Activated CD4-positive, alpha-beta T cell treated with anti-CD3 and anti-CD28 coated beads for 1 hour (primary cell): ENCODE measurements at places on chromosomes 4 and X.

- DNase-seq: no peak
These were observed 390.6 kb upstream of the ATOH1 start for GRCh38 chr4:93437991-93438390.

DNA sequence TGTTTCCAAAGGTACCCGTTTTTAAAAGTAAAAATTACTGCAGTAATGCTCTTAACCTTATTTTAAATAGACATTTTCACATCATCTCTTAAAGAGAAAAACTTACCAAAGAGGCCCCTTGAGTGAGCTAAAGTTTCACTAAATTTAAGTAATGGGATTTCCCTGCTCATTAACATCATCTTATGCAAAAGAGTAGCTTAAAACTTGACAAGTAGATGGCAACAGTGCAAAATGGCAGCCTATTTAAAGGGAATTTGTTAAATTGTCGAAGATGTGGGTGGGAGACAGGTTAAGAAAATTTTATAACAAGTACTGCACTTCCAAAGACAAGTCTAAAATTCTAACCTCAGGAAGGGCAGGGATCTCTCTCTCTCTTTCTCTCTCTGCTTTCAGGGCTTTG lies 271.7 kb upstream of the LDB2 start:
- DNase-seq: no peak

GRCh38 chr4:123485601-123486000 lies 89.0 kb downstream of the SPRY1 start:
- DNase-seq: no peak

DNA sequence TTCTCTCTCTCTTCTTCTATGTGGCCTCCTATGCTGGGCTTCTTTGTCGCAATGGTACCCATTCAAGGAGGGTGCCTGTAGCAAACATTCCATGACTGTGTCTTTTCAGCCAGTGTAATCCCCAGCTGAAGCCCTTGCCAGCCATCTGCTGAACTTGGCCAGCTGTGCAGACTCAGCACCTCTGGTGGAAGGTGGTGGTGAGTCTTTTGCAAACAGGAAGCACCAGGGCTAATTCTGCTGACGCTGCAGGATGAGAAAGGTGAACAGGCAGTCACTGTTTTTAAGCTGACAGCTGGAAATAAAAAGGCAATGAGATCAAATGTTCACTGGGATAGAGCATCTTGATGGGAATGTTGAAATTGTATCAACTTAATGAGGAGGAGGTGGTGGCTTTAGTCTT lies 298.7 kb upstream of the CLNK start:
- DNase-seq: no peak

DNA sequence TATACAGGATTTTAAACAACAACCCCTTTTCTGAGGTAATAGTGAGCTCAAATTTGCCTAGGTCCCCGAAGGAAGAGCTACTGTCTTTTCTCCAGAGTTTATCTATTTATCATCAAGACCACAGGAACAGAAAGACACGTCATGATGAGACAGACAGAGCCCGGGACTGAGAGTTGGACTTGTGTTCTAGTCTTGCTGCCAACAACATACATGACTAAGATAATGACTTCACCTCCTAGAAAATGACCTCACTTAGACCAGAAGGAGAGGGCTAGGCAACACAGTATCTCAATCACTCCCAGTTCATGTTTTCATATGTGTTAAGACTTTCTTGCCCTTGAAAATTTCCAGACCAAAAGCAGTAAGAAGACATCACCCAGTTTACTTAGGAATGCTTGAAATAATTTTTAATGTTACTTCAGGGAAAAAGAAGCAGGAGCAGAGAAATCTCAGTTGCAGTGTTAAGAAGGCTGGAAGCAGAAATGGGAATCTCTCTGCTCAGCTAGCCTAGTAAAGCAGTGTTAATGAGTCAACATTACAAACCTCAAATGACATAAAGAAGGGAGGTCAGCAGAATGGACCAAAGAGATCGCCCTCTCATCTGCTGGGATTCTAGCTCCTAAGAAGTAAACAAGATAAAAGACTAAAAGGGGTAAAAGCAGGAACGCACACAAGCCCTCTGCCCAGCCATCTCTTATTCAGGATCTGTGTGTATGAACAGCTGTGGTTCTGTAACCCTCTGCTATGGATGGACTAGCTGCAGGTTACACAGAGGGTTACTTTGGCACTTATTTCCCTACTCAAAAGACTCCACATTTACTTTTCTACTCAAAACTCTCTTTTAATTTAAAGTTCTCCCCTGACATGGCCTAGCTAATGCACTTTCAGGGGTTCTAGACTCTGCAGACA lies 24.8 kb downstream of the PDGFC start:
- DNase-seq: no peak

- DNase-seq: no peak
These were observed 57.4 kb downstream of the PTTG2 start for GRCh38 chr4:38017609-38018008.

DNA sequence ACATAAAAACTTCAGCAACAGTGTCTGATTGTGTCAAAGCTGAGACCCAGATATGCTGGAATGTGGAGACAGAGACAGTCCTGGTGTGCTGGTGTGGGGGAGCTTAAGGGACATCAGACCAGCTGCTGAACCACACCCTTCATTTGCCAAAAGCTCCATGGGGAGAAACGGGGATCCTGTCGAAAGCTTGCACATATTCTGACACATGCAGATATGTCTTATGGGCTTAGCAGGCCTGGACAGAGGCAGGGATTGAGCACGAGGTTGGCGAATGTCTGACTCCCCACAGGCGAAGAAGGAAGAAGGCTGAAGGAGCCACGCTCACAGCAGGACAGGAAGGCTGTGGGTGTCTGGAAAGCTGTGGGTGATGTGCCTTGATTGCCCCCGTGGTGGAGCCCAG lies 72.1 kb upstream of the ACSL1 start:
- DNase-seq: no peak
